Activated B cell treated with CpG ODN at 0.5 μM for 24 hours (primary cell): ENCODE measurements at places on chromosomes 1 and 21.

- peaks cover 68% of the 10 kb centered on the region for H3K36me3 ChIP-seq
- H3K4me3 ChIP-seq = no peak overlapping the region
- no peaks in the 10 kb centered on the region for H3K4me1 ChIP-seq
Observed at GRCh38 chr1:44293761-44294315, 61.2 kb downstream of the ERI3 start.

DNA sequence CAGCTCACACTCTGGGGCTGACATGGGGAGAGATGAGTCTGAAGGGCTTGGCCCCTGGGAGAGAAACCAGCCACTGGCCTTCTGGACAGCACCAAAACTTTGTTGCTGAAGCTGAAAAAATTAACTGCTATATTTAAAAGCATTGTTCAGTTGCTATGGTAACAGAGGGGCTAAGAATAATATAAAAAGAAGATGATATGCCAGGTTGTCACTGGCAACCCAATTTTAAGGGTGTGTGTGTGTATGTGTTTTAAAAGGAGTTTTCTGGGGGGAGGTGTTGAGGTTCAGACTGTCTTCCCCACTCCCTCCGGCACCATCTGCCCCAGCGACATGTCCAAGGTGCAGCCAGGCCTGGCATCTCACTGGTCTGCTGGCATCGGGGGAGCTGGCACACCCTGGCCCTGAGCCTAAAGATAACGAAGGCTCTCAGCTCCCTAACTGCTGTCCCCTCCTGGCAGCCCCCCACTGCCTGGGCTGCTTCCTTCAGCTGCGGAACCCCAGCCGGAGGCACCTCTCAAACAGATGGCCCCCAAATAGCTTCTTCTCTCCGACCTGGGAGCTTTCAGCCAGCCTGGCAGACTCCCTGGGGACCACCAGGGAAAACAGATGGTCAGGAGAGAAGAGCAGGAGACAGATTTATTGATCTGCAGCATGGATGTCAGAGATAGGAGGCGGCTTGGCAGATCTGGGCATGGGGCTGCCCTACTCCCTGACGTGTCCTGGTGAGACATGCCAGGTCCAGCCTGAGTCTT, 203.9 kb downstream of the HIVEP3 start:
- H3K4me3 ChIP-seq = no peak overlapping the region
- H3K4me1 ChIP-seq = peaks cover 20% of the 10 kb centered on the region
- H3K27me3 ChIP-seq = no peaks in the 10 kb centered on the region
- no peaks in the 10 kb centered on the region for H3K36me3 ChIP-seq

DNA sequence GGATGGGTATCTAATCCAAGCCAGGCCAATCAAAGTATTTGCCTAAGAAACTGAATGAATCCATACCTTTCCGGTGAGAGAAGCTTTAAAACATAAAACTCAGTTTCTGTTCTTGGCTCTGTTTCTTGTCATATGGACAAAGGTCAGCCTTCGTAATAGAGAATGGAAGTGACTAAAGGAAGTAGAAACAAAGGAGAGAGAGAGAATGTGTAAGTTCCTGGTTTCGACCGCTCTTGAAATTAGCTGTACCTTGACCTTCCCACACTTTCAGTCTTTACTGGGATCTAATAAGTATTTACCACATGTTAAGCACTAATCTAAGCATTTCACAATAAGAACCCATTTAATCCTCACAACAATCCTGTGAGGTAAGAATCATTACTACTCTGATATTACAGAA, 19.6 kb upstream of the CLCA4 start:
- H3K4me1 ChIP-seq = no peaks in the 10 kb centered on the region
- DNase-seq = no peak
- H3K4me3 ChIP-seq = no peak overlapping the region
- H3K27ac ChIP-seq = no peak overlapping the region
- H3K27me3 ChIP-seq = peaks cover 2% of the 10 kb centered on the region

GRCh38 chr1:183982172-183982963, 55.2 kb downstream of the COLGALT2 start:
- no peak overlapping the region for H3K27ac ChIP-seq
- no peaks in the 10 kb centered on the region for H3K4me1 ChIP-seq
- no peak for DNase-seq
- H3K36me3 ChIP-seq = no peaks in the 10 kb centered on the region
- H3K4me3 ChIP-seq = no peak overlapping the region

DNA sequence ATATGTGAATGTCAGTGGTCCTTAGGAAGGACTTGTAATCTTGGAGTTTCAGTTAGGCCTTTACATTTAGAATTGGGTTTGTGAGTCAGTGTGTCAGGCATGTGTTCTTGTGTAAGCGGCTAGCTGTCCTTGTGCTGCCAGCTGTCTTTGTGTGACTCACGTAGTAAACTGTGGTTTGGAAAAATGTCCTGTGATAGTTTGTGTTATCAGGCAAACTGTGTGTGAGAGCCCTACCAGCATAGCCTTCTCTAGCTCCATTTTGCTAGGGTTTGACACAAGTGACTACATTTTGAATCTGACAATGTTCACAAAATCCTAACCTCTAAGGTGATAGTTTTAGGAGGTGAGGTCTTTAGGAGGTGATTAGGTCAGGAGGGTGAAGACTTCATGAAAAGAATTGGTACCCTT, 6.9 kb upstream of the SLC35D1 start:
- H3K4me3 ChIP-seq = no peak overlapping the region
- no peaks in the 10 kb centered on the region for H3K4me1 ChIP-seq
- no peak overlapping the region for H3K27ac ChIP-seq
- H3K36me3 ChIP-seq = no peaks in the 10 kb centered on the region
- no peaks in the 10 kb centered on the region for H3K27me3 ChIP-seq
- DNase-seq = no peak

GRCh38 chr1:167905182-167905581, 8.8 kb downstream of the ADCY10 start:
- H3K27me3 ChIP-seq = peaks cover 4% of the 10 kb centered on the region
- H3K27ac ChIP-seq = no peak overlapping the region
- H3K4me3 ChIP-seq = no peak overlapping the region
- no peak for DNase-seq

- peaks cover 70% of the 10 kb centered on the region for H3K4me1 ChIP-seq
- H3K4me3 ChIP-seq = peak overlapping the region; percentile 74
- DNase-seq = no peak
- H3K27ac ChIP-seq = peak overlapping the region; percentile 80
- no peaks in the 10 kb centered on the region for H3K36me3 ChIP-seq
- no peaks in the 10 kb centered on the region for H3K27me3 ChIP-seq
Observed at GRCh38 chr1:28927266-28927647, 12.9 kb downstream of the EPB41 start.

DNA sequence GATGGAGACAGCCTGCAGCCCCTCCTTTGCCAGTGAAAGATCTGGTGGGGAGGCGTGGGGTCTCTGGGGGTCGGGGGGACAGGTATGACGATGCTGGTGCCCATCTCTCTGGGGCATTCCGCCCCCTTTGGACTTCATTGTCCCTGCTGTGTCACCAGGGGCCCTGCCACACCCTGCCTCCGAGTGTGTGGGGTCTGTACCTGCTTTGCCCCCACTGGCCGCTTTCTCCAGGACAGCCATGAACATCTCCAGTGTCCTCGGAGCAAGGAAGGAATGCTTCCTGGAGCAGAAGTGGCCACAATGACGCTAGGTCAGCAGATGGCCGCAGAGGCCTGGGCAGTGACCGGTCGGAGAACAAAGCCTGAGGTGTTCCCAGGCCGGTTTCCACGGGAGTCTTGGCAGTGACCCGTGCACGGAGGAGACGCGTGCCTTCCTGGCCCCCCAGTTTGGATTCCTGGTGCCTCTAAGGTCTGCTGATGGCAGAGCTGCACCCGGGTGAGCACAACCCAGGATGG, 18.6 kb upstream of the TRAPPC10 start:
- no peak for DNase-seq
- H3K27me3 ChIP-seq = no peaks in the 10 kb centered on the region
- H3K4me3 ChIP-seq = no peak overlapping the region
- no peaks in the 10 kb centered on the region for H3K36me3 ChIP-seq

DNA sequence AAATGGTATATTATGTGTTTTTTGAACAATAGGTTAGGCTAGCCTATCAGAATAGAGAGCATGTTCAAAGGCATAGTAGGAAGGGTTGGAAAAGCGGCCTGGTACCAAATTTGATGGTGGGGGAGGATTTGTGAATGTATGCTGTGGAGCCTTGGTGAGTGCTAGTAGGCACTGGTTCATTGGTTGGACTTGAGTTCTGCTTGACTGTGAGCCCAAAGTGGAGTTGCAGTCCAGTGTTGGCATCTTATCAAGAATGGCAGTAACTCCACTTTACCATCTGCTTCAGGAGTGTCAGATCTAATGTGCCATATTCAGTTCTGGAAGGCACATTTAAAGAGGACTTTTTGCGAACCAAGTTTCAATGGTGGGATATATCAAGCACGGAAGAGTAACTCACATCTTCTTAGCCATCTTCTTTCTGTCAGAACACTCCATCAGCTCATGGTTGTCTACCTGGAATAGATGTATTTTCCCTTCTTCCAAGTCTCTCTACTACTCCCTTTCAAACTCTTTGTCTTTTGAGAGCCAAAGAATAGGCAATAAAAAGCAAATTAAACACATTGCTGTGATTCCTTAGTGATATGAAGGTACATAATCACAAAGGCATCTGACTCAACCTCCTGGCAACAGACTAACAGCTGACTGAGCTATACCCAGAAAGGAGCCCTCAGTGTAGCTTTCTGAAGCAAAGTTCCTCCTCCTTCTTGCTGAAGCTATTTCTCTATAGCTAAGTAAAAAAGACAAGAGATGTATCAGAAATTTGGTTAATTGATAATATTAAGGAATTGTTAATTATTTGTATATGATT, 21.7 kb downstream of the LRRC8B start:
- H3K4me3 ChIP-seq = no peak overlapping the region
- no peaks in the 10 kb centered on the region for H3K27me3 ChIP-seq
- H3K36me3 ChIP-seq = peaks cover 8% of the 10 kb centered on the region
- DNase-seq = no peak

GRCh38 chr1:66231681-66232463, 302.1 kb upstream of the SGIP1 start:
- no peaks in the 10 kb centered on the region for H3K4me1 ChIP-seq
- H3K4me3 ChIP-seq = no peak overlapping the region
- H3K27me3 ChIP-seq = peaks cover 10% of the 10 kb centered on the region
- H3K36me3 ChIP-seq = no peaks in the 10 kb centered on the region
- DNase-seq = no peak

DNA sequence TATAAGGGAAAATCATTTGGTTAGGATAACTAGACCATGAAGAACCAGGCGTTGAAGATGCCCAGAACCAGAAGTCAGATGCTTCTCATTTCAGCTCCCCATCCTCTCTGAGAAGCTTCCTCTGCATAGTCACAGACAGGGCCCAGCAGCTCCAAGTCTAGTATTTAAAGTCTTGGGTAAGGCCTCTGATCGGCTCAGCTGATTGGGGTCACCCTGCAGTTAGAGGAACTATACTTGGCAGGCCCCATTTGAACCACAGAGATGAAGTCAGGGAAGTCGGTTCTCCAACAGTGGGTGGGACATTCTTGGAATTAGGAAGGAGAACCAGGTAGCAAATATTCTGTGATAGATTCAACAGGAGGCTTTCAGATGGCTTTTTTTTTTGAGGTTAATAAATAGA, 48.3 kb downstream of the SLC22A15 start:
- no peak overlapping the region for H3K27ac ChIP-seq
- no peak for DNase-seq
- peaks cover 4% of the 10 kb centered on the region for H3K36me3 ChIP-seq
- H3K27me3 ChIP-seq = no peaks in the 10 kb centered on the region
- no peak overlapping the region for H3K4me3 ChIP-seq
- H3K4me1 ChIP-seq = no peaks in the 10 kb centered on the region

DNA sequence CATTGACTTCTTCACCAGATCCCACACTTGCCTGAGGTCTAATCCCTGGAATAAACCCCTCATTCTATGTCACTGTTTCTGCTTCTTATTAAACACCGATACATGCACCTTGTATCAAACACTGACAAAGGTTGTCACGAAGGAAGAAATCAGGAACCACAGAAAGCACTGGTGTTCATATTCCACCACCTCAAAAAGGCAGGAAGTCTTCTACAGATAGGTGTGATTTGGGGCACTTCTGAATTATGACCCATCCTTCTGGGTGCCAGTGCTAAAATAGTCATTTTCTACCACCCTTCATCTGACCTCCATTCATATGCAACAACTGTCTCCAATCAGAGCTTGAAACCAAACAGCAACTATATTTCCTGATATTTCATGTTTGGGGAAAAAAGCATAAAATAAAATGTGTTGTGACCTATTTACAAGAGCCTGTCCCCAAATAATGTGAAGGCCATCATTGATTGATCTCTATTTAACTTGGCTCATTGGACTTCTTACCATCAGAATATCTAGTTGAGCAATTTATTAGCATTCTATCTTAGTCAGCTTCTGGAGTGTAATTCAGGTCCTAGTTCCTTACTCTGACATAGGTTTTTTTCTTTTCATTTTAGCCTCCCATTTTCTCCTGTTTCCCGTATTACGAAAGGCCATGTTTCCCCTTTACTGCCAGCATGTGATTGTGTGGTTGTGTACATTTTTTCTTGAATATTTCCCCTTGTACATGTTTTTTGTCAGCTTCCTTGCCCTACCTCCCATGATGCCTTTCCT, 43.1 kb downstream of the DUSP10 start:
- H3K36me3 ChIP-seq = peaks cover 41% of the 10 kb centered on the region
- no peak for DNase-seq
- H3K27ac ChIP-seq = no peak overlapping the region

DNA sequence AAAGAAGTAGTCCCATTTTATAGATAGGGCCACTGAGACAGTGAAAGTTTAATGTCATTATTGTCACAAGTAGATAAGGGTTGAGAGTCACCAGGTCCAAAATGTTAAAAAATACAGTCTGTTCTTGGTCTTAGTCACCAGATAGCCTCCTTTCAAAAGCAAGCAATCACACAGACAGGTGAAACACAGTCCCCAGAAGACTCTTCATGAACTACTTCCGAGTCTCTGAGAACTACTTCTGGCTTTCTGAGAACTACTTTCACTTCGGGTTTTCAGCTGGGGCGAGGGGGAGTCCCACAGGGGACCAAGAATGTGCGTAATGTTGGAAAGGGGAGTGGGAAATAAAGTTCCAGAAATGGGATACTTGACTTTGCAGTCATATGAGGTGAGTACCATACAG, 143.2 kb downstream of the HHIPL2 start:
- DNase-seq = no peak
- no peak overlapping the region for H3K27ac ChIP-seq
- H3K27me3 ChIP-seq = peaks cover 18% of the 10 kb centered on the region
- peaks cover 3% of the 10 kb centered on the region for H3K4me1 ChIP-seq
- H3K4me3 ChIP-seq = peak overlapping the region; percentile 75
- no peaks in the 10 kb centered on the region for H3K36me3 ChIP-seq
